CD4-positive, alpha-beta memory T cell (primary cell): ENCODE measurements at places on chromosomes 1 and 21.

- no peak for DNase-seq
Measured at GRCh38 chr1:3837200-3837599, 19.8 kb downstream of the CEP104 start.

DNA sequence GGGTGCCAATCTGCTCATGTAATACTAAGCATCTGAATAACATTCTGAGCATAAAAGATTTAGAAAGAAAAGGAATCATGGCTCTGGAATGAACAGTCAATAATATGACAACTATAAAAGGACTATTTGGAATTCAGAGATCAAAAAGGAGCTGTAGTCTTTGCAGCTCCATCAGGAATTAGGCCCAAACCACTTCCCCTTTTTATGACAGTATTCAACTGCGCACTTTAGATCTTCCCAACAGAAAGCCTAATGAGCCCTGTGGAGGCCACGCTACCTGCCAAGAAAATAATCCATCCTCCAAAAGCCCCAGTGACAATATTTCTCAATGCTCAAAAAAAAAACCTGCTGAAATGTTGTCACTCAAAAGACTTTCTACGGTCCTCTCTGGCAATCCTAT, 163.2 kb downstream of the SNX7 start:
- DNase-seq: no peak

DNA sequence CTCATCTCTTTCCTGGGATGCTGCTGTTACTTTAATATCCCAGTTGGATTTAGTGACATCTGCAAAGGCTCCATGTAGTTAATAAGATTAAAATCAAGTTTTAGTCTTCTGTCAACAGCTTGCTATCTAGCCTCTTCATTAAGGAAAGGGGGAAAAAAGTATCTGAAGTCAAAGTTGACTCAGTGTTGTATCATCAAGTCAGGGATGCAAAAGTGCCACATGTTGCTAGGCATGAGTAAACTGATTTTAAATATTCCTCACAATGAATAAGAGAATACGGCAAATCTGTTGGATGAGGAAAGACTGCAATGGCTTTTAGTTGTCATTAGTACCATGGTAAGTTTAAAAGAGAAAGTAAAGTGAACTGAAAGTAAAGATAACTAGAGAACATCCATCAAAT, 383.2 kb upstream of the ZRANB2 start:
- no peak for DNase-seq

- DNase-seq: no peak
Measured at GRCh38 chr1:229164836-229165735, 105.8 kb upstream of the RAB4A start.

- DNase-seq: no peak
Measured at GRCh38 chr1:29201595-29202051, 19.9 kb upstream of the SRSF4 start.

DNA sequence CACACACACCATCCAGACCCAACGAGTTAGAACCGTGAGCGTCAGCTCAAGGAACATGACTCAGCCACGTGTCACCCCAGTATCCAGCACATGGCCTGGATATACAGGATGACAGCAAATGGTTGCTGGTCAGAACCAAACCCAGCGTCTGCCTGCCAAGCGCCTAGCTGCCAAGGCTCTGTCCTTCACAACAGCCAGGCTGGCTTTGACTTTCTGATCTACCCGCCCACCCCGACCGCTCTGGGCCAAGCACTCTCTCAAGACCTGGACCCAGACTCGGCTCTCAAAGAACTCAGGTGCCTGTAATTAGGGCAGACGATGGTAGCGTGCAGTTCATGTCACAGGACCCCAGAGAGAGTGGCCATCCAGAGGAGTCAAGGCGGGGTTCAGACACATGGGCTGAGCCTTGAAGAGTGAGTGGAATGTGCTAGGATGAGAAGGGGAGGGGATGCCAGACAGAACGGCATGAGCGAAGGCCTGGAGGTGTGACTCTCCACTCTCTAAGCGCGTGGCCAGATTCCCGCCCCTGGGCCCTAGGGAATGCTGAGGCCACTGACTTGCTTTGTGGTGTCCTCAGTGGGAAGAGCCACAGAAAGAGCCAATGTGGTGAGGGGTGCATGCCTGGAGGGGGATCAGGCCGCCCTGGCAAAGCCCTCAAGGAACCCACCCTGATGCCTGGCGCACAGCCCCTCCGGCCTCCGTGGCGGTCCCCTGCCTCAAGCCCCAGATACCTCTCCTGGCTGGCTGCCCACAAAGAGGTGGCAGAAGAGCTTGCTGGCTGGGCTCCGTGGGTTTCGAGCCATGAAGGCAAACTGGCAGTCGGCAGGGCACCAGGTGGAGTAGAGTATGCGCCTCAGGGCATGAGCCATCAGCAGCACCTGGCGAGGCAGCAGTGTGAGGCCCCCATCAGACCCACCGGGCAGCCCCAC, 7.0 kb downstream of the SH2D5 start:
- no peak for DNase-seq

GRCh38 chr1:218080863-218081262, 204.2 kb upstream of the RRP15 start:
- no peak for DNase-seq

- no peak for DNase-seq
Measured at GRCh38 chr1:206952171-206952570, 5.9 kb upstream of the PIGR start.

DNA sequence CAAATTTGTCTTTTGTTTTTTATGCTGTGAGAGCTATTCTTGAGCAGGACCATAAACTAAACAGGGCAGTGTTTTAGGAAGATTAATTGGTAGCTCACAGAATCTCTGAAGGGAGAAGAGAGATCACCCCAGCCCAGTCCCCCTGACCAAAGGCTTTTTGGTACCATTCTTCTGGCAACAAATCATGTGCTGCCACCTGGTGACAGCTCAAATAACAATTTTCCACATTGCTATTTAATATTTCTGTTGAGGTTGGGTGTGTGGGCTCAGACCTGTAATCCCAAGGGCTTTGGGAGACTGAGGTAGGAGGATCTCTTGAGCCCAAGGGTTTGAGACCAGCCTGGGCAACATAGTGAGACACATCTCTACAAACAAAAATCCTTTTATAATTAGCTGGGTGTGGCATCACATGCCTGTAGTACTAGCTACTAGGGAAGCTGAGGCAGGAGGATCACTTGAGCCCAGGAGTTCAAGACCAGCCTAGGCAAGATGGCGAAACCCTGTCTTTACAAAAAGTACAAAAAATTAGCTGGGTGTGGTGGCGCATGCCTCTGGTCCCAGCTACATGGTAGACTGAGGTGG, 2.2 kb upstream of the TESK2 start:
- peak; percentile 64 for DNase-seq

DNA sequence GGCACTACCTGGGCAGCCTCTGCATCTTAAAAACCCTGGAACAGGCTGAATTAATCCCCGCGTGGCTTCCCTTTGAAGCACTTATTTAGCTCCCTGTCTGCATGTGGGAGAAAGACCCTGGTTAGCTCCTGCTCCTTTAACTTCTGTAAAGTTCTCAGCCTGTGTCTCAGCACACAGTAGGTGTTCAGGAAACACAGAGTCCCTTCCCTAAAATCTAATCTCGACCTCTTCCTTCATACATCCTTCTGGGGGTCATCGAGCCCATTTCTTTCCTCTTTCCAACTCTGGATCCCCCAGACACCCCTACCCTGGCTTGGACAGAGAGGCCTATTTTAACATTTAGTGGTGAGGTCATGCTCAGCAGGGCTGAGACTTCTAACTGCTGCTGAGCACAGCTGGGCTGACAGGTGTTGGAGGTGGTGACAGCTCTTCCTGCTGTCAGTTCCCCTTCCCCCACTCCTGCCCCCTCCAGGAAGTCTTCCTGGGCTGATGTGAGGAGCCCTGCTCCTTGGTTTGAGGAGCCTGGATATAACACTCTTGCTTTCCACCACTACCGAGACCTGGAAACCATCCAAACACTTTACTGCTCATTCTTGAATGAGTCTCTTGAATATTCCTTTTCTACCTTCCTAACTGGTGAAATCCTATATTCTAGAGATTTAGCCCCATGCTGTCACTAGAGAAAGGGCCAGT, 5.3 kb downstream of the E2F2 start:
- no peak for DNase-seq

DNA sequence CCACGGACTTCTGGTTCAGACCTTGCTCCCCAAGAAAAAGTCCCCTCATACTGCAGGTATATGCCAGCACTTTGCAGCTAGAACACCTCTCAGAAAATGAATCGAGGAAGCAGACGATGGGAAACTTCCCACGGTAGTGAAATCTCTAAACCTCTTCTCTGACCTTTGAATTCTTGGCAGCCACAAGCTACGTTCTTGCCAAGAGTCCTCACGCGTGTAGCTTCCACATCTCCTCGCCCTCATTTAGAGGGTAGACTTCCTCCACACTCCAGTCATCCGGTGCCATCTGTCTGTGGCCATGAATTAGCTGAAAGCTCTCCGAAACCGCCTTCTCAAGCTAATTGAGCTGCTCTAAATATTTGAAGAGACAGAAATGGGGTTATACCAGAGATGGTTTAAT, 127.8 kb downstream of the RGS7 start:
- no peak for DNase-seq

DNA sequence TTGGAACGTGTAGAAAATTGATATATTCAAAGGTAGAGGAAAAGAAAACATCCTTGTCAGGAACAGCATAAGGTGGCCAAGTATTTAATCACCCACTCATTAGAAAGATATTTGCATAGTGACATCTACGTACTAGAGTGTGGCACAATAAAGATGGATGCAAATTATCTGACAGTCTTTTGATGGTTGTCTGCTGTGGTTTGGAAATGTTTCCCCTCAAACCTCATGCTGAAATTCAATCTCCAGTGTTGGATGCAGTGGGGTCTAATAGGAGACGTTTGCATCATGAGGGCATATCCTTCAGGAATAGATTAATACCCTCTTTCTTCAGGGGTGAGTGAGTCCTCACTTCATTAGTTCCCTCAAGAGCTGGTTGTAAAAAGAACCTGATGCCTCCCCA, 34.1 kb upstream of the RUNX1 start:
- DNase-seq: no peak

DNA sequence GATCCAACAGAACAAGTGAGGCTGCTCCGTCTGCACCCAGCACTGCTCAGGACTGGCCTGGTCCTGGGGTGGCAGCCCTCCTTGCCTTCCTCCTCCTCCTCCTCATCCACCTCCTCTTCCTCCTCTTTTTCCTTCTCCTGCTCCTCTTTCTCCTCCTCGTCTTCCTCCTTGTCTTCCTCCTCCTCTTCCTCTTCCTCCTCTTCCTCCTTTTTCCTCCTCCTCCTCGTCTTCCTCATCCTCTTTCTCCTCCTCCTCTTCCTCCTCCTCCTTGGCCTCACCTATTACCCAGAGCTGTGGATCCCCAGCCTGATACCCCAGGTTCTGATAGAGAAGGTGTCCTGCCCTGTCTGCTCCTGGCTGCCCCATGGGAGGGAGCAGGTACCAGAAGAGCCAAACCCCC, 16.6 kb upstream of the MFN2 start:
- DNase-seq: no peak

GRCh38 chr1:172551279-172551678, 18.3 kb downstream of the SUCO start:
- no peak for DNase-seq

- no peak for DNase-seq
Measured at GRCh38 chr1:219215477-219215876, 41.8 kb downstream of the LYPLAL1 start.

- DNase-seq: peak; percentile 23
Measured at GRCh38 chr1:23657659-23658275, 33.8 kb upstream of the RPL11 start.

DNA sequence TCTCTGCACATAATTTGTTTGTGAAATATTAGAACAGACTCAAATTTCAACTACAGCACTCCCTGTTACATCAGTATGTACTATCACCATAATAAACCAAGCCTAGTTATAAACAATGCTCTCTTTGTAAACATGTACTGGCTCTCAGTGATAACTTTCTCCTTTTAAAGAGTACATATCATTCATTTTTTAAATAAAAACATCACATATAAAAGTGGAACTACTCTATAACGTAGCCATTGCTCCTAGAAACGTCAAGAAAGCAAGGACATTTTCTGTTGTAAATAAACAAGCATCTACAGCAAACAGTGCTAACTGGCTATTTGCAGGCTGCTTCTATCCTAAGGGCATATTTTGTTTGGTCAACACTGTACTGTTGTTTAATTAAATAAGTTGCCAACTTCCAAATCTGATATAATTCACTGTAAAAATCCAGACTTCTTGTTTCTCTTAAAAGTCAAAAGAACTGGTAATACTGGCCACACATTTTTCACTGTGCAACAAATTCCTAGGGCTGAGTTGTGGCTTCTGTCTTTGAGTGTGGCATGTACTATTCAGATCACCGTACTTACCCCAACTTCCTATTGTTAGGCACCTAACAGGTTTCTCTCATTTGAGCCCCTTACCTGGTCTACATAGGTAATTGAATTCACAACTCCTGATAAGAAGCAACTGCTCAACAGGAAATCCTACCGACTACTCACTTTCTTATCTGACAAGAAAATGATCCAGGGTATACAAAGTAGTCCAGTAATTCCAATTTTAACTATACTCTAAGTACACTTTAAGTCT, 111.9 kb downstream of the DENND1B start:
- DNase-seq: no peak

DNA sequence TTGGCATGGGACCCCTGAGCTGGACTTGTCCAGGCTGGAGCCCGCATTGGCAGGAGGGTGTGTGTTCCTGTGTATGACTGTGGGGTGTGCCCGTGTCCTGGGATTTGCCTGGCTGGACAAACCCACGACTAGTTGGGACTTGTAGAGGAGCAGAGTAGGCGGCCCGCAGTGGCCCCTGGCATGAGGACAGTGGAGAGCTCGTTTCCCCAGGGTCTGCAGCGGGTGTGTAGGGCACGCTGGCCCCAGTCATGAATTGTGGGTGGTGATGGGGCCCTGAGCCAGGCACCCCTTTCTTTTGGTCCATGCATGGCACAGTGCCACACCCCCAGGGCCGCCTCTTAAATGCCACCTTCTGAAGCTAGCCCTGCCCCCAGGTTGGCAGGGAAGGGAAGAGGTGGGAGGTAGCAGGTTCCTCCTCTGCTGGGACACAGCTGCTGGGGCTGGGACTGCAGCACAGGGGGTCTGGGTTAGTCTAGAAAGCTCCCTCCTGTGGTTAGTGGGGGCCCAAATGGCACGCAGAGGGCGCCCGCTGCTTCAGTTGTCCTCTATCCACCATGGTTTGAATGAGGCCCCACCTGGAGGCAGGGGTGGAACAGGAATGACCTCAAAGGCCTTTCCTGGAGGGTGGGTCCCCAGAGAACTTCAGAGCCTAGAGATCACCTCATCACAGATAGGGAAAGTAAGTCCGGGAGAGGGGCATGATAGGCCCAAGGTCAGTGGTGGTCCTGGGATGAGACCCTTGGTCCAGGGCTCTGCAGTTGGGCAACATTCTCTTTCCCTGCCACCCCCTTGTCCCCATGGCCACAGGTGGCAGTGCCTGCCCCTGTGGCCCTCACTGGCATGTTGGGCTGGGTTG, 4.1 kb downstream of the CROCC start:
- DNase-seq: no peak

- peak; percentile 17 for DNase-seq
Measured at GRCh38 chr1:107142140-107142542, 1.3 kb downstream of the NTNG1 start.

DNA sequence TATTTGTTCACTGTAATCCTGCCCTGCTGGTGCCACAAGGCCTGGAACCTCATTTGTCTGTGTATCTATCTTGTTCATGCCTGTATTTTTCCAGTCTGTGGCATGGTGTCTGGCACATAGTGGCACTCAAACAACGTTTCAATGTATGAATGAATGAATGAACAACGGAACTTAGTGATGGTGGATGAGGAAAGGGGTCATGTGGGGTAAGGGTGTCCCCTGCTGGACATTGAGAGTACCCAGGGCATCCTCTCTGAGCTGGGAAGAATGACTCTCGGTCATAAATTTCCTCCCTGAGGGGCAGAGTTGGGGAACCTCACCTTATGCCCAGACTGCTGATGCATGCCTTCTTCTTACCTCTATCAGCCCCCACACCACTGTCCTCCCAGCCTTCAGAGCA, 18.9 kb upstream of the ZNF683 start:
- peak; percentile 58 for DNase-seq

GRCh38 chr1:84975035-84975434, 21.9 kb downstream of the MCOLN2 start:
- DNase-seq: no peak
